ENCODE measurements at places on chromosomes 2 and 18.

GRCh38 chr2:150007815-150008430 lies 420.3 kb upstream of the MMADHC start:
- no peak overlapping the region for H3K4me3 ChIP-seq
- H3K27ac ChIP-seq: no peak overlapping the region
- no peak for DNase-seq
- H3K27me3 ChIP-seq: no peaks in the 10 kb centered on the region
- no peaks in the 10 kb centered on the region for H3K4me1 ChIP-seq

DNA sequence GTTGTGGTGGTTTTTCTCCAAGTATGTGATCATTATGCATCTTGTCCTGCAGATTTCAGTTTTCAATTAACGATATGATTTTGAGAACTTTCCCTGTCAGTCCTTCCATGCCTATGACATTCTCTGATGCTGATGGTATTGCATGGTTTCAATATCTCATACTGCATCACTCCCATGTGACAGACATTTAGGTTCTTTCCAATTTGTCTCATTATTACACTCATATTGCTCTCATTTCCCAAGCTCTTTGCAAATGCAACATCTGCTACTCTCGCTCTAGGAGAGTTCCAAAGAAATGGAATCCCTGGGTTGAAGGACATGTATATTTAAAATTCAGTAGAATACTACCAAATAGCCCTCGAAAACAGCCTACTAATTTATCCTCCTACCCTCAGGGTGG lies 125.5 kb downstream of the MARCHF4 start:
- no peak for DNase-seq
- no peaks in the 10 kb centered on the region for H3K4me1 ChIP-seq
- no peak overlapping the region for H3K4me3 ChIP-seq
- H3K27me3 ChIP-seq: no peaks in the 10 kb centered on the region
- no peak overlapping the region for H3K27ac ChIP-seq
- H3K36me3 ChIP-seq: no peaks in the 10 kb centered on the region

GRCh38 chr2:11667866-11668637 lies 1.9 kb downstream of the NTSR2 start:
- H3K27me3 ChIP-seq: peaks cover 49% of the 10 kb centered on the region
- H3K27ac ChIP-seq: no peak overlapping the region
- H3K4me1 ChIP-seq: no peaks in the 10 kb centered on the region
- no peak for DNase-seq
- H3K4me3 ChIP-seq: no peak overlapping the region

DNA sequence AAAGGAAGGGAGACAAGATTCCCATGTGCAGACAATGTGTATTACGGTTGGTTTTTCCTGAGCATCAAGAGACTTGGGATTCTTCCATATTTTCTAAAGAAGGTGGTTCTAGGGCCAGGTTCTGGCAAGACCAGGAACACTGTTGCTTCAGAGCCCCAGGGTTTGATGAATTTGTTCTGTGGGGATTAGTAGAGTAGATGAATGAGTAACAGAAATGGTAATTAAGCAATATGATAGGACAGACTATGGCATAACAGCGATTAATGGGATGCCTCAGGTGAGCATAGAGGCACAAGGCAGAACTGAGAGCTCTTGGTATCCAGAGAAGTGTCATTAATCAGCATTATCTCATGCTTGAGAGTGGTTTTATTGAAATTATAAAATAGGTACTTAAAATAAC lies 82.8 kb upstream of the PNPT1 start:
- no peaks in the 10 kb centered on the region for H3K36me3 ChIP-seq
- H3K27me3 ChIP-seq: no peaks in the 10 kb centered on the region
- peaks cover 8% of the 10 kb centered on the region for H3K4me1 ChIP-seq
- no peak for DNase-seq
- H3K27ac ChIP-seq: no peak overlapping the region

DNA sequence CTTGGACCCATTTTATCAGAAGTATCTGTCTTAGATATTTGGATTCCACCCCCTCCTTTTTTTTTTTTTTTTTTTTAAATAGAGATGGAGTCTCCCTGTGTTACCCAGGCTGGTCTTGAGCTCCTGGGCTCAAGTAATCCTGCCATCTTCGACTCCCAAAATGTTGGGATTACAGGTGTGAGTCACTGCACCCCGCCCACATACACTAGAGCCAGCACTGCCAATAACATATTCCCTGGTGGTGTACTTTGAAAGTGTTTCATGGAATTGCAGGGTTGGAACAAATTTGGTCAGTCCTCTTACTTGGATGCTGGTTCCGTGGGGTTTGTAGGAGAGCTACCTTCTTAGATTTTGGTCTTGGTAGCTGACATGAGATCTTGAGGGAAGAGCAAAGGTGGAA lies 15.0 kb downstream of the PDCL3 start:
- H3K4me3 ChIP-seq: no peak overlapping the region
- H3K27me3 ChIP-seq: no peaks in the 10 kb centered on the region

DNA sequence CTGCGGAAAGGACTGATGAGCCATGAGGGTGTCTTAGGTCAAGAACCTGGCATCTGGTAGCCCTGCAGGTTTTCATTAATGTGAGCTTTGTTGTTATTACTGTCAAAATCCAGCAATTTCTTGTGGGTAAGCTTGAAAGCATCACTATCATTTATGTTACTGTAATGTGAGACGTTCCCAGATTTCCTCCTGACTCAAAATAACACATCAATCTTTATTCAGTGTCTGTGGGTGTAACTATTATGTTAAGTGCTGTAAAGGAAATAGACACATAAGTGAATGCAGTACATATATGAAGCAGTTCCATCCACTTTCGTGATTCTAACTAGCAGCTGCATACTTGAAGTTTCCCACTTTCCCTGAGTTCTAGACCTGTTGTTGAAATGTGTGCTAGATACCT lies 89.8 kb downstream of the FHOD3 start:
- no peaks in the 10 kb centered on the region for H3K36me3 ChIP-seq
- no peak for DNase-seq
- H3K27me3 ChIP-seq: no peaks in the 10 kb centered on the region
- no peak overlapping the region for H3K4me3 ChIP-seq

- H3K4me1 ChIP-seq: no peaks in the 10 kb centered on the region
- H3K4me3 ChIP-seq: no peak overlapping the region
- H3K27me3 ChIP-seq: no peaks in the 10 kb centered on the region
- H3K27ac ChIP-seq: no peak overlapping the region
- no peaks in the 10 kb centered on the region for H3K36me3 ChIP-seq
- no peak for DNase-seq
Measured at GRCh38 chr18:31710826-31711225, 26.4 kb upstream of the B4GALT6 start.

DNA sequence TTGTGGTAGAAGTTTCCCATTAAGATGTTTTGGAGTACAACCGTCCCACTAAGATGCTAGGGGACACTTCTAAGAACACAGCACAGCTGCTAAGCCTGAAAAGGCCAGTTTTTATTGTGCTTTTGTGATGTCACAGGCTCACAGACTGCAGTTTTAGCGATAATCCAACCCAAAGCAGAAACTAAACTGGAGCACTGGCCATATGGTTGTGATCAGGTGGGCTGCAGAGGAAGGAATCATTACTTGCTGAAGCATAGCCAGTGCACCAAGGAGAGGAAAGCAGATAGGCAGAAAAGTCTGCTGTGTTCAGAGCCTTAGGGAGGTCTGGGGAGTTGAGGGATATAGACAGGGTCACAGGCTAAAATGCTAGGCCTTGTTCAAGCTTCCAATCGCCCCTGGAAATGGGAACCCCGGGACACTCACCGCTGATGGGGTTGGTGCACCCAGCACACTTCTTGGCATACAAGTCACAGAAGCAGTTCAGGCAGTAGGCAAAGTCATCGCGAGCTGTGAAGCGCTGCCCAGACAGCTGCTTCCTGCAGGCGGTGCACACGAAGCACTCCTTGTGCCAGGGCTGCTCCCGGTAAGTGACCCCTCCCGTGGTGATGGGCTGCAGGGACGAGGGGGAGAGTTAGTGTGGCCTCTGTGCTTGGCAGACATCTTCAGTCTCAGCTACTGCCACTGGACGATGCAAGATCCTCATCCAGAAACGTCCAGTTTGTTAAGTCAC lies 25.7 kb downstream of the C2orf49 start:
- H3K27ac ChIP-seq: no peak overlapping the region
- no peaks in the 10 kb centered on the region for H3K27me3 ChIP-seq
- no peaks in the 10 kb centered on the region for H3K4me1 ChIP-seq
- no peak overlapping the region for H3K4me3 ChIP-seq

DNA sequence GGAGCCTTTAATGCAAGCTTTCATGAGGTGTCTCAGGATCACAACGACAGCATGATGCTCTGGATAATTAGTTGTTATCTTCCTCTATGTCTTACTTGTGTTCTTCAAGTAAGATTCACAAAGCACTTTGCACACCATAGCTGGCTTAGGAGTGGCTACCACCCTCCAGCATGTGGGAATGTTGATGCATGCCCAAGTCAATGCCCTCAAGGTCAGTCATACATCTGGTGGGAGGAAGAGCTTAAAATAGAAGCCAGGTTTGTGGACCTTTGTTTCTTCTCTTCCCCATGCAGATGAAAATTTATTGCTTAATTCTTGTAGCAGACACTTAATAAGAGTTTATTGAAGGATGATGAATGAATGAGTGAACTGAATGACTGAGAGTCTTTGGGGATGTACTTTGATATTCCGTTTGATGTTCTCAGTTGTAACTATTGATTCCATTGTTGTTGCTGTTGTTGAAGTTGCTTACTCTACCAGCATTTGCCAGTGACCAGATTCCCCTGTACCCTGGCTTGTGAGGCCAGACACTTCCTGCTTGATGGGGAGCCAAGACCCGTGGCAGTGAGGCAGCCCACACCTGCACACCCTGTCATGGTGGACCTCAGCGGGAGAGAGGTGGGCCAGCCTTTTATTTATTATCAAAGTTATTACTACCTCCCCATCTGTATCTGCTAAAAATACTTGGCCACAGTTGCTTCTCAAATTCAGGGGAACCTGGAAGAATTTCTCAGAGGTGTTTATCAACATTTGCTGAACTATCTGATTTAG lies 137.8 kb downstream of the LAMA3 start:
- H3K4me1 ChIP-seq: peaks cover 11% of the 10 kb centered on the region
- H3K27me3 ChIP-seq: no peaks in the 10 kb centered on the region
- no peak overlapping the region for H3K4me3 ChIP-seq
- peak; percentile 42 for DNase-seq

- no peak for DNase-seq
- H3K27me3 ChIP-seq: no peaks in the 10 kb centered on the region
- H3K27ac ChIP-seq: no peak overlapping the region
- no peak overlapping the region for H3K4me3 ChIP-seq
Measured at GRCh38 chr18:3889803-3890202, 439.8 kb downstream of the TGIF1 start.

DNA sequence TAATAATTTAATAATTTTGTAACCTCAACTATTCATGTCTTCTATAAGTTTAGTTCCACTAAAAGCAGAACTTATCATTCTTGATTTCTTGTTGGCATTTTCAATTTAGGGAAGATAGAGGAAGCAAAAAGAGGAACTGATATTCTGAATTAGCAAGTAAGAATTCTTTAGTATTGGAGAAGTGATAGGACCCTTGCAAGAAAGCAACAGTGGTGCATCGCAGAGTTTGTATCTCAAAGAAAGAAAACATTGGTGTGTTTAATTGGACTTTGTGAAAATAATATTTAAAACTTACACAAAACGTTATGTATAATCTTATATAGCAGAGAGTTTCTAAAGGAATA lies 36.5 kb upstream of the TNFRSF11A start:
- H3K27me3 ChIP-seq: no peaks in the 10 kb centered on the region
- H3K27ac ChIP-seq: no peak overlapping the region
- H3K36me3 ChIP-seq: peaks cover 11% of the 10 kb centered on the region
- no peak for DNase-seq
- no peak overlapping the region for H3K4me3 ChIP-seq
- H3K4me1 ChIP-seq: no peaks in the 10 kb centered on the region

- H3K36me3 ChIP-seq: no peaks in the 10 kb centered on the region
- peaks cover 2% of the 10 kb centered on the region for H3K27me3 ChIP-seq
- no peak for DNase-seq
- no peak overlapping the region for H3K4me3 ChIP-seq
- no peak overlapping the region for H3K27ac ChIP-seq
- peaks cover 58% of the 10 kb centered on the region for H3K4me1 ChIP-seq
Measured at GRCh38 chr2:109134741-109135358, 5.8 kb downstream of the SH3RF3 start.

GRCh38 chr2:16948053-16948452 lies 282.4 kb upstream of the CYRIA start:
- no peak overlapping the region for H3K4me3 ChIP-seq
- H3K27ac ChIP-seq: no peak overlapping the region

GRCh38 chr18:76801567-76802505 lies 20.5 kb upstream of the ZNF236 start:
- peaks cover 13% of the 10 kb centered on the region for H3K4me1 ChIP-seq
- peak overlapping the region; percentile 57 for H3K4me3 ChIP-seq
- peak; percentile 90 for DNase-seq
- no peak overlapping the region for H3K27ac ChIP-seq
- no peaks in the 10 kb centered on the region for H3K36me3 ChIP-seq

GRCh38 chr18:78021196-78021595 lies 771.5 kb downstream of the GALR1 start:
- H3K4me1 ChIP-seq: no peaks in the 10 kb centered on the region
- DNase-seq: no peak
- no peak overlapping the region for H3K27ac ChIP-seq
- H3K36me3 ChIP-seq: no peaks in the 10 kb centered on the region
- H3K4me3 ChIP-seq: no peak overlapping the region

DNA sequence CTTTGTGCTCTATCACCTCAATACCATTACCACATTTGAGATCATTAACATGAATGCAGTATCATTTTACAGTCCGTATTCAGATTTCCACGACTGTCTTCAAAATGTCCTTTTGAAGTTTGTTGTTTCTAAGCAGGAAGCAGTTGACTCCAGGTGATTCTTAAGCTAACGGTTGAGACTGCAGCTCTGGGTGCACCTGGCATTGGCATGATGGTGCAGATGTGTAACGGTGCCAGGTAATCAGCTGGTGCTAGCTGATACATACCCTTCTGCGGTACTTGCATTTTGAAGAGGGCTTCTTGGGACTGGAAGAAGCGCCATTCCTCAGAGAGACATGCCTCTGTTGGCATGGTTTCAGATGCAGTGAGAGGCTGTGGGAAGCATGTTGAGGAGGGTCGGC lies 19.5 kb downstream of the SIGLEC15 start:
- peaks cover 8% of the 10 kb centered on the region for H3K36me3 ChIP-seq

GRCh38 chr2:26399771-26400376 lies 1.8 kb upstream of the DRC1 start:
- DNase-seq: no peak
- H3K27me3 ChIP-seq: peaks cover 12% of the 10 kb centered on the region
- H3K36me3 ChIP-seq: peaks cover 16% of the 10 kb centered on the region
- no peak overlapping the region for H3K4me3 ChIP-seq
- H3K4me1 ChIP-seq: peaks cover 9% of the 10 kb centered on the region

DNA sequence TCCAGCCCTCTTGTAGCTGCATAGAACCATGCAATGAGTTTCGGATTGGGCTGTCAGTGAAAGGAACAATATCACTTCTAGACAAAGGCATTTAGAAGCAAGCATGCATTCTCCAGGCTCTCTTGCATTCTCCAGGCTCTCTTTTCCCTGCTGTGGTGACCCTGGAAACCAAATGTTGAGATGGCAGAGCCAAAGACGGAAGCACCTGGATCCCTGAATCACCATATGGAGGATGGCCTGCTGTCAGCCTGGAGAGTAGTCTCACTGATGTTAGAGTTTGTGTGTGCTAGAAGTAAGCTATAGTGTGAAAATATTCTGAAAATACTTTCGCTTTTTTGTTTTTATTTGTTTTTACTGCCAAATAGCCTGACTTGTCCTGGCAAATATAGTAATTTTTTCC lies 203.9 kb downstream of the C1D start:
- peaks cover 47% of the 10 kb centered on the region for H3K27me3 ChIP-seq
- no peak overlapping the region for H3K4me3 ChIP-seq
- no peak for DNase-seq
